D721Med (cell line): ENCODE measurements at places on chromosomes 11 and 22.

GRCh38 chr11:19931141-19931770 lies 218.6 kb downstream of the NAV2 start:
- no peak for DNase-seq

DNA sequence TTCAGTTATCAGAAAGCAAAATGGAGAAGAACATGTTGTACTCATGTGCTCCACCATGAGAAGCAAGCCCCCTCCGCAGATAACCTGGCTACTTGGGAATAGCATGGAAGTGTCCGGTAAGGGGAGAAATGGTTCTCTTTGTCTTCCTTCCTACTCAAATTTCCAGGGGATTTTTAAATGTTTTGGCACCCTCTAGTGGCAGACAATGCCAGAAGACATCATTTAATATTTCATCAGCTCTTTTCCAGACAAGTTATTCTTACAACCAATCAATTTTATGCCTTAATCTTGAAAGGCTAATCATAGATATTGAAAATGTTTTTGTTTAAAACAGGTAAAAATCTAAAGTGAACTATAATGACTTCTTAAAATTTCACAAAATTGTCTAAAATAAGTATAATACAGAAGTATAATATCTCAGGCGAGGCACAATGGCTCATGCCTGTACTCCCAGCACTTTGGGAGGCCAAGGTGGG lies 15.7 kb downstream of the CRTAM start:
- DNase-seq, result no peak

DNA sequence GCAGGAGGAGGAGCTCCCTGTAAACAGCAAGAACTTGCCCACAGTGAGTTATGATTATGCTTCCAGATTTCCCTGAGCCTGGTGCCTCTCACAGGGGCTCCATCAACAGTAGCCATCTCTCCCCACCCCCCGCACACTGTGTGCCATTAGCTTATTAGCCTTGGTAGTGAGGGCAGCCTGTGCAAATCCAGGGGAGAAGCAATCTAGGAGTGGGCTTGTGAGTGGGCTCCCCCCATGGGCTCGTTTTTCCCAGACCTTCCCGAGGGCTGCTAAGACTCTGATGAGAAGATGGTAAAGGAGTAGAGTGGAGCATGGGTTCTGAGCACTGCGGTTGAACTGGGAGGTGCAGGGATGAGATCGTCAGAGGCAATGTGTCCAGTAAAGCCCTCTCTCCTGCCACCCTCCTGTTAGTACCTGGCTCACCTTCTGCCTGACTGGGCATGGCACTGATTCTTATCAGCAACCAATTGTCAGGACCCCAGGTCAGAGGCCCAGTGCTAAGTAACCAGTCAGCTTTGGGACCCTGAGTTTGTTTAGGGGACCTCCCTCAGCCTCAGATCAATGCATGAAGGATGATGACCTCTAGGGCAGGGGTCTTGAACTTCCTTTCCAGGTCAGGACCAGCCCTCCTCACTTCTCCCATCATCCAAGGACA lies 38.4 kb upstream of the TP53I11 start:
- no peak for DNase-seq

- DNase-seq, result no peak
Observed at GRCh38 chr11:45270946-45271716, 15.0 kb downstream of the SYT13 start.

DNA sequence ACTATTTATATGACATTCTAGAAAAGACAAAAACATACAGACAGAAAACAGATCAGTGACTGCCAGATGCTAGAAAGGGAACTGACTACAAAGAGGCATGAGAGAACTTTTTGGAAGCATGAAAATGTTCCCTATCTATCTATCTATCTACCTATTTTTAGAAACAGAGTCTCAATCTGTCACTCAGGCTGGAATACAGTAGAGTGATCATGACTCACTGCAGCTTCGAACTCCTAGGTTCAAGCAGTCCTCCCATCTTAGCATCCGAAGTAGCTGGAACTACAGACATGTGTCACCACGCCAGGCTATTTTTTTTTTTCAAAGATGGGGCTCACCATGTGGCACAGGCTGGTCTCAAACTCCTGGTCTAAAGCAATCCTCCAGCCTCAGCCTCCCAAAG lies 6.9 kb downstream of the SBF2 start:
- DNase-seq, result no peak

GRCh38 chr11:13008625-13009475 lies at the start of gene RASSF10:
Gene RASSF10 (plus strand): TSS chr11:13009316. CDS start chr11:13009577, 261 bp downstream.
- DNase-seq, result peak; percentile 40

GRCh38 chr22:41862530-41863266 lies 29.8 kb downstream of the SREBF2 start:
- no peak for DNase-seq

- DNase-seq, result no peak
Observed at GRCh38 chr11:64650923-64651523, 60.0 kb downstream of the SLC22A12 start.

- no peak for DNase-seq
Observed at GRCh38 chr11:19725379-19726079, 12.9 kb downstream of the NAV2 start.

DNA sequence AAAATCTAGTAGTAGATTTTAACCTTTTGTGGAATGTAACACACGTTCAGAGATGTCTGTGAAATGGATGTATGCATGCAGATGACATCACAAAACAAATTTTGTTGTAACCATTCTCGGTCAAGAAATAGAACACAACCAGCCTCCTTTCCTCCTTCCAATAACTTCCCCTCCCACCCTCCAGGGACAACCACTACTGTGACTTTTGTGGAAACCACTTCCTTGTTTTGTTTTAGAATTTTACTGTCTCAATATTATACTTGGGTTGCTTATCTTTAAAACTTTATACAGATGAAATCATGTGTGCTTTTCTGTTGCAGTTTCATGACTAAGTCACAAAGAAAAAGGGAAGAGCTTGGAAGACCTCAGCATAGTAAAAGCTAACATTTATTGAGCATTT lies 189.4 kb upstream of the NCAM1 start:
- no peak for DNase-seq

GRCh38 chr11:75193711-75194110 lies 42.8 kb downstream of the SLCO2B1 start:
- DNase-seq, result no peak

DNA sequence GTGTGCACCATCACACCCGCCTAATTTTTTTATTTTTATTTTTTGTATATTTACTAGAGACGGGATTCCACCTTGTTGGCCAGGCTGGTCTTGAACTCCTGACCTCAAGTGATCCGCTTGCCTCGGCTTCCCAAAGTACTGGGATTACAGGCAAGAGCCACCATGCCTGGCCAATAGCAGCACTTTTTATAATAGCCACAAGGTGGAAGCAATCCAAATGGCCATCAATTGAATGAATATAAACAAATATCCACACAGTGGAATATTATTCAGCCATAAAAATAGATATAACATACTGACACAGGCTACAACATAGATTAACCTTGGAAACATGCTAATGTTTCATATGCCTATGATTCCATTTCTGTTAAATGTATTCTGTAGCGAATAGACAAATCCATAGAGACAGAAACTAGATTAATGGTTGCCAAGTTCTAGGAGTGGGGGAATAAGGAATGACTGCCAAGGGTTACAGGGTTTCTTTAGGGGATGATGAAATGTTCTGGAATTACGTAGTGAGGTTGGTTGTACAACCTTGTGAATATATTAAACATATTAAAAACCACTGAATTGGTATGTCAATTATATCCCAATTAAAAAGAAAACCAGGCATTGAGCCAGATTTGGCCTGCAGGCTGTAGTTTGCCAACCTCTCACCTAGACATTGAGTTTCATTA lies 4.8 kb downstream of the VPS51 start:
- DNase-seq, result no peak
